Neural progenitor cell (in vitro differentiated cells): ENCODE measurements at places on chromosomes 11 and 22. TPM values are rescaled to one million over a fixed set of nuclear protein-coding genes. Genes with fewer than 3 reads are reported as not detected.
A peak's percentile ranks its signal among the peaks of the same experiment; 100 is the strongest.

CD3D gene
- total RNA-seq: not detected in 2 replicates

PKDREJ gene
- total RNA-seq: not detected in 2 replicates

LMO2 gene
- 0.92 and 2.0 TPM in 2 replicates for total RNA-seq

BACE1-AS gene
- total RNA-seq: 7.6 and 10.3 TPM in 2 replicates

MB gene
- total RNA-seq: 0.53 TPM in 1 of 2 replicates, not detected in the other

TOM1 gene
- 28.6 and 41.5 TPM in 2 replicates for total RNA-seq

ANO9 gene
- 1.3 and 4.7 TPM in 2 replicates for total RNA-seq

- DNase-seq: peak; percentile 33
Measured at GRCh38 chr11:15536438-15536837, 421.7 kb downstream of the INSC start.

GRCh38 chr22:31133911-31134310 is 6.4 kb downstream of the PLA2G3 start:
- DNase-seq: no peak

DNA sequence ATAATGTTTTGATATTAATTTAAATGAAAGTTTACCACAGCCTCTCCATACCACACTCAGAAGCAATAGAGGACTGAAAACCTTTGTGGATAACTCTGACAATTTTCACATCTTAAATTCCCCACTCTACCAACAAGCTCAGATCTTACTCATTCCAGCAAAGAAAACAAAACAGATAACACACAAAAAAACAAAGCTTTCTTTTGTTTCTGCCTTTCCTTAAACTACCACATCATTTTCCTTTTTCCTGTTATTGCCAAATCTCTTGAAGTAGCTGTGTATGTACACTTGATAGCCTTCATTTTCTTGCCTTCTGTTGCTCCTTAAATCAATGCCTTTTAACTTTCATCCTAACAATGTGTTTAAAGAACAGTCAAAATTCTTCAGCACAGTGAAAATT is 484.9 kb downstream of the NTM start:
- DNase-seq: no peak

DNA sequence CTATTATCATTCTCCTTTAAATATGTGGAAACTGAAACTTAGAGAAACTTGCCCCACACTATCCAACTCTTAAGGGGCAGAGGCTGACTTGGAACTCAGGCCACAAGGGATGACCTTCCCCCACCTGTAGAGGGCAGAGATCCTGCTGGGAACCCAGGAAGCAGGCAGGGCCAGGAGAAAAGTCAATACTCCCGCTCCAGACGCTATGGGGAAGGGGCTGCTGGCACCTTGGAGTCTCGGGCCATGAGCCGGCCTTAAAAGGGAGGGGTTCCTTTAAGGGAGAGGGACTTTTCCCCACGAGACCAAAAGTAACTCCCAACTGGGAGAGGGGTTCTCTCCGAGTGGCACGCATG is 620 bp upstream of the ANO5 start:
- DNase-seq: peak; percentile 61

DNA sequence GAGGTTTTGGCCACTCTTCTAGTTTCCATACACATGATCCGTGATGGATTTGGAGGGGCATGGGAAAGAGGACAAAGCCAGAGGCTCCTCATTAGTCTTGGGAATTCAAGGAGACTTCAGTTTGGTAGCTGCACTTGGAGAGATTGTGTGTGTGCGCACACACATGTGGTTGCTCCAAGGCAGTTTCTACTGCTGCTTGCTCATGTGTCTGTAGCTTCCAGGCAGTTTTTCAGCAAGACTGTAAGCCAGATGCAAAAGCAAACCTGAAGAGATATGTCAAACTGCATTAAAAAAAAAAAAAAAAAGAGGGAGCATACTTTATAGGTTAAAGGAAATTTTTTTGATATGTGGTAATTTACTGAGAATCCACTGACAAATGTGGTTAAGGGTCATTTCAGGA is 95.7 kb downstream of the OSBP2 start:
- DNase-seq: no peak

- no peak for DNase-seq
Measured at GRCh38 chr11:74084796-74085541, 76.1 kb upstream of the UCP3 start.

DNA sequence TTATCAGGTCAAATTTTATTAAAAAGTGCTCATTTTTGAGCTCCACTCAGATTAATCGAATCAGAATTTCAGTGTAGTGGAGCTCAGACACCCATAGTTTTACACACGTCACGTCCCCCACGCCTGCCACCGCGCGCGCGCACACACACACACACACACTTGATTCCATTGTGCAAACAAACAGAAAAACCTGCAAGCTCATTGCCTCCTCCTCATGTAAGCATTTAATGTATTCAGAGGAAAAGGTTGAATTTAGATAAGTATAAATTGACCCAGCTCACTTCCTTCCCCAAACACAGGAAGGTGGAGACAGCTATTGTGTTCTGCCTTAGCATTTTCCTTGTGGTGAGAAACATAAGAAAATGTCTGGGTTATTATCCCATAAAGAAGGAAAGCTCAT is 336.7 kb downstream of the LUZP2 start:
- DNase-seq: no peak

DNA sequence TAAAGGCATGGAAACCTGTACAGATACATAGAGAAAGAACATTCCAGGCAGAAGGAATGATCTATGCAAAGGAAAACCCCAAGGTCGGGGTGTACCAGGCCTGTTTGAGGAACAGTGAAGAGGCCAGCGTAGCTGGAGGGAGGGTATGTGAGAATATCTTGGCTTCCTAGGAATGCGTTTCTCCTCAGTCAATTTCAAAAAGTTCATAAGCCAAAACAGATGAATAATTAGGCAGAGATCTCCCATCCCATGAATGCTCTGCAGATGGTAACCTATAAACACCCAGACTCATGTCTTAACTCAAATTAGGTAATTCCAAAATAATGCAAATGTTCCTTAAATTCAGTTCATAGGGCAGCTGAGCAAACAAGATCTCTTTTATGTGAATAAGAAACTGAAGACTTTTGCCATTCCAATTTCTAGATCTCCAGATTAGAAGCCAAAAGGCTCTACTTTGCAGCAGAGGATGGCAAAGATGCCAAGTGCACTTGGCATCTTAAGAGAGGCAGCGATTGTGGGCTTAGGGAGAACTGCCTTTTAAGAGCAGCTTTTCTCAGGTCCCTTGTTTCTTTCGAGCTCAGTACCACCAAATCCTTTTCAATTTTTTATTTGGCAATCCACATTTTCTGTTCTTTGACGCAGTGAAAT is 13.2 kb downstream of the FAM118B start:
- DNase-seq: no peak

- no peak for DNase-seq
Measured at GRCh38 chr11:1099519-1100355, 25.1 kb downstream of the MUC2 start.
